ENCODE measurements at places on chromosomes 6 and 20.

DNA sequence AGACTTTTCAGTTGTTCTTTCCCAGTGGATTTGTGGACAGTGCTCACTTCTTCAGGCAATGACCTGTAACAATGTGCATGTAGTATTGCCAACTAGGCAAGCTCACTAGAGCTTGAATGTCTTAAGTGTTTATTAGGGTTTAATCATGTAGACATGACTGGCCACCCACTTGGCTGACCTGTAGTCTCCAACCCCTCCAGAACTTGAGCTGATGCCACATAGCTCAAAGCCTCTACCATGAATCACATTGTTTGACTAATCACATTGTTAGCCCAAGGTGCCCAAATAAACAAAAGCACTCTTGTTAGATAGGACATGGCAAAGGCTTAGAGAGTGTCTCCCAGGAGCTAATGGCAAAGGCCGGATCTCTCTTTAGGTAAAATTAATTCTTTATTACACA is 272.7 kb downstream of the GRIK2 start:
- DNase-seq: no peak

DNA sequence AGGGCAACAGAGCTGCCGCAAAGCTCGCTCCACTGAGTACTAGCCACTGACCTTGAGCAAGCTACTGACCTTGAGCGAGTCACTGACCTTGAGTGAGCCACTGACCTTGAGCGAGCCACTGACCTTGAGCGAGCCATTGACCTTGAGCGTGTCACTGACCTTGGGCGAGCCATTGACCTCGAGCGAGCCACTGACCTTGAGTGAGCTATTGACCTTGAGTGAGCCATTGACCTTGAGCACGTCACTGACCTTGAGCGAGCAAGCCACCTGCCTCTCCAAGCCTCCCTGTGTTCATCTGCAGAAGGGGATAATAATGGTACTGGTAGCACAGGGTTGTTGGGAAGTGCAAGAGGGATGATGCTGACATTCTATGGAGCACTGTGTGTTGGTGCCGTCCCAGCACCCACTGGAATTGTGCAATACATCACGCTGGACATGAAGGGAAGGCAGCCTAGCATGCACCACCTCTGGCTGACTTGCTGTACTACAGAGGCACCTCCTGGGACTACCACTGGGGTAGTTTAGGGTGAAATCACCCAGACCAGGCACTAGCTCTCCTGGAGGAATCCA is 60.2 kb downstream of the CTCFL start:
- DNase-seq: no peak

GRCh38 chr6:152301021-152301764 is 336.0 kb downstream of the SYNE1 start:
- no peak for DNase-seq

- peak; percentile 59 for DNase-seq
Observed at GRCh38 chr6:82419132-82419581, 55.5 kb downstream of the TPBG start.

DNA sequence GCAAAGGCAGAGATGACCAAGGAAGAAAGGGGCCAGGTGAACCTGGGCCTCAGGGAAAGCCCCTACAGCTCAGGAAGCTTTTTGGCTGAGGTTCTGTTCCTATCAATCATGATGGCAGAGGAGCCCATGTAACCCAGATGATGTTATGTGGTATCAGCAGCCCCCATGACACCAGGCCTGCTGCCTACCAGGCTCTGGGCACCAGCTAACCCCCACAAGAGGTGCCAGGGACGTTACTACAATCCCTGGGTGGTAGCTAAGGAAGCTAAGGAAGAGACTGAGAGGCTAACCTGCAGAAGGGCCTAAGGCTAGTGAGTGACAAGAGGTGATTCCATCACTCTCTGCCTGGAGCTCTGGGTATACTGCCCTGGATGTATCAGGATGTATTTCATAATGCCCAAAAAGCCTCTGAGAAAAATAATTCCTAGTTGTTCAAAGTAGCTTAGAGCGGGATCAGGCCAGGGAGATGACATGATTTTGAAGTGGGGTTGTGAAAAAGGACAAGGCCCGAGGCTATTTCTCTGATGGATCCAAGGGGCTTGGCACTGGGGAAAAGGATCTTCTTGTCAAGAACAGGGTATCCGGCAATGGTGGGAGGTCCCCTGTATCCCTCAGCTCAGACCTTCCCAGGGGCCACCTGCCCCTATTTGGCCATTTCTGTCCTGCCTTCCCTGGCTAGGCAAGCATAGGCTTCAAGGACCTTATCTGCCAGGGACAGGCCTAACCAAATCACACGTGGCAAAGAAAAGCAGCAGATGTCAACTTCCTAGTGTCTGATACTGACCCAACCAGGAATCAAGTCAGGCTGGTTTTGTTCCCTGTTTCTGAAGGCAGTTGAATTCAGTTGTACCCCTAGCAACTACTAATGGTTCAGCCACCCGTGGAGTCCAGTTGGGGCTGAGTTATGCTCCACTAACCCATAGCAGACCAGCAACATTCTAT is 41.3 kb downstream of the PANK2 start:
- DNase-seq: no peak

DNA sequence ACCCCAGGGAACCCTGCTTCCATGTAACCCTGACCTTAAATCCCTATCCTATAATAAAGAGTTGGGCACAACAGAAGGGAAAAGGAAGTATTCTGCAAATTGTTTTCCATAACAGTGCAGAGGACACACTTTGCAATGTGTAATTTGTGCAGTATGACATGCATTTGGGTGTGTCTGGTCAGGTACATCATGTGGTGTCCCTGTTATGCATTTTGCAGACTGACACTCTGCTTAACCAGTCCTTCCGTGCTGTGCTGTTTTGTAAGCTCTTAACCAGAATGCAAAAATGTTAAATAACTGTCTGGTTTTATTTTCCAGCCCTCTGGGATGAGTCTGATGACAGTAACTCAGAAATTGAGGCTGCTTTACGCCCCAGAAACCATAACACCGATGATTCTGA is 57.0 kb upstream of the XRN2 start:
- no peak for DNase-seq

DNA sequence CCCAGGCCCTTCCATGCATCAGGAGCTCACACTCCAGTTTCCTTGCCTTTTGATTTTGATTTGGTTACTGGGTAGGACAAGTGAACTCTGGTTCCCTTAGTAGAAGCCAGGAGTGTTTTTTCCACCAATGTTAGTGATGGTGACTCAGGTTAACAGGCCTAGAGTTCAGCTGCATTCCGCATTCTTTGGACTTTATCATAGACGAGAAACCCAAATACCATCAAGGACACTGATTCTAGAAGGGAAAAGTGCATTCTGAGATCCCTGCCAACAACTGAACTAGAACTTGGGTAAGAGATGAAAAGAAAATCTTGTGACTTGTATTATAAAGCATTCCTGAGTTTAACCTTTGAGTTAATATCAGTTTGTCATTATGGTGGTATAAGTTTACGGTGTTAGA is 8.9 kb downstream of the GSS start:
- DNase-seq: no peak

DNA sequence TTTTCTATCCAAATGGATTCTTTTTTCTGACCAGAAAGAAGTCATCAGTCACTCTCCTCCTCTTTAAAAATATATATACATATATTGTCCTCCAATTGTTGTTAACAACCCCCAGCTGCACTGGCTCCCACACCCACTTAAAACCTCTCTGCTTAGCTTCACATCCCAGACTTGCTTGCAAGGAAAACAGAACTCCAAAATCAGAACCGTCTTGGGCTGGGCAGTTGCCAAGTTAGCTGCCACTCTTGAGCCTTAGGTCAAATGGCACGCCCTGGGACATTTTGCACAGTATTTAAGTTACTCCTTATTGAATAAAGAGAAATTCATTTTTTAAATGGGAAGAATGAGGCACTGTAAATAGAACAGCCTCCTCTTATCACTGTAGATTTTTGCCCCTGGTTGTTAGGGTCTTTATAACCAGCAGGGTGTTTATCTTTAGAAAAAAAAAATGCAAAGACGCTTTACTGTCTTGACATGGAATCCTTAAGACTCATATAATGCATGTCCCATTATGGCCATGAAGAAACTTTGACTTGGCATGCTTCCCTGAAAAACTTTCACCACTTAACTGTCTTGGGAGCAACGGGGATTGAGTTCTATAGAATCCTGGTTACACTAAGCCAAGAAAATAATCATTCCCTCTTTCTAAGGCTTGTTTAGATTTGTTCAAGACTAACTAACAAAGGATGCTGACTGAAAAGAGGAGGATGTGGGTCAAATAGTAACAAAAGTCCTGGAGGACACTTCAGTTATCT is 204.5 kb downstream of the ISM1 start:
- no peak for DNase-seq

DNA sequence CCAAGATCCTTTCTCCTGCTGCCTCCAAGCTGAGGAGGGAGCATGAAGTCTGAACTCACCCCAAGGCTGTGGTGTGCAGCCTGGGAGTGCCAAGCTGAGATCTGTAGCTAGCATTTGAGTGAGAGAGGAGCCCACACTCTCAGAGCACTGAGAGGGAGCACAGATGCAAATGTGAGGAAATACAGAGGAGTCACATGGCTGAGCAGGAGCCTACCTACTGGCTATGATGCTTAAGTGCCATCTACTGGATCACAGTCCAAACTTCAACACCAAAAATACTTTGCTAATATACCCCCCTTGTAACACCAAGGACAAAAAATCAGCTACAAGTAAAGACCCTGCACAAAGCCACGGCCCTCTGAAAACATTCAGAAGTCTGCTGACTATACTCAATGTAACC is 94.4 kb upstream of the IMPG1 start:
- DNase-seq: no peak

- DNase-seq: no peak
Observed at GRCh38 chr20:35360033-35360432, 51.7 kb downstream of the UQCC1 start.

DNA sequence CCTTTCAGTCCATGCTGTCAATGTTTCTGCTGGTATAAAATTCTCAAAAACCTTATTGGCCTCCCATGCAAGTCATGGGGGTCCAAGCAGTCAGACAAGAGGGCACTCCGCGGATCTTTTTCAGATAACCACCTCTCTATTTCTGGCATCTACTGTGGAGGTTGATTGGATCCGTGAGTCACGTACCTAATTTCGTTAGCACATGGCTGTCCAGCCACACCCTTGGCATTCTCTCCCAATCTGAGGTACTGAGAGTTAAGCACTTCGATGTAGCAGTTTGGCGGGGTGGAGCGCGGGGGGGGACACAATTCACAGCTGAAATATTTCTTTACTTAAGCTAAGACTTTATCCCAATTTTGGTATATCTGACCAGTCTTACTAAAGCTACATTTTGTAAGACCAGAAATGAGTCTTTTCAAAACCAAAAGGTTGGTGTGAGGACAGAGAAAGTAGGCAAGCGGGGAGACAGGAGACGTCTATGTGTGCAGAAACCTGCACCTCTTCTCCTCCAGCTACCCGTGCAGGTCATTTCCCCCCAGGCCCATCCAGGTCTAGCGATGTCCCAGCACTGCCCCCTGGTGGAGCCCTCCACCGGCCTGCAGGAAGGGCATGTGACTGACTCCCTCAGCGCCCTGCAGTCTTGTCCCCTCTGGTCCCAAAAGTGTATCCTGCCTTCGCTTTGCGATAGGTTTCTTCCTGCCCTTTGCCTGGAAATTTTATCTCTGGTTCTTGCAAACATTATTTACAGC is 113.1 kb downstream of the ADAT2 start:
- peak; percentile 28 for DNase-seq

GRCh38 chr6:166285233-166285632 is 23.0 kb downstream of the PRR18 start:
- no peak for DNase-seq

DNA sequence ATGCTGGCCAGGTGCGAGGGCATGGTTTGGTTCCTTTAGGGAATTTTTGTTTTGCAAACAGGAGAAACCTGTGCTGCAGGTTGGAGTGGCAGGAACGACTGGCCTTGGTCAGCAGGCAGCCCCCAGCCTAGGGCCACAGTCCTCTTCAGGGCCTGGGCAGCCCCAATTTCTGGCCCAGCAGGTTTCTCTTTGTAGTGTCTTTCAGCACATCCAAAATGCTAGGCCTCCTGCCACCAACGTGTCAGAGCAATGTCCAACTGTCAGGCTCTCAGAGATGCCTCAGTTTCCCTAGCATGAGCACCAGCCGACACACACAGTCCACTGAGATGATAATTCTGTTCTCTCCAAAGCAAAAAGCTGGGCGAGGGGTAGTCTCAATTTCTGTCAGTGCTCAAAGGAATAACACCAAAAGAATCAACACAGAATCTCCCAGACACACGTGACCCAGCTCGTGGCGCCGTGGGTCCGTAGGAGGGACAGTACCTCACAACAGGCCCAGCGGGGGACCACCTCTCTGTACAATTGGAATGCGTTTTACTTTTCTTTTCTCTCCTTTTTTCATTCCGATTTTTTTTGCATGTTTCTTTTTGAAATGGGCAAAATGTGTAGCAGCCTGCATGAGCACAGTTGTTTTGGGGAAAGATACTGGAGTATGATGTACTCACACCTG is 125.9 kb downstream of the TAF4 start:
- DNase-seq: no peak

DNA sequence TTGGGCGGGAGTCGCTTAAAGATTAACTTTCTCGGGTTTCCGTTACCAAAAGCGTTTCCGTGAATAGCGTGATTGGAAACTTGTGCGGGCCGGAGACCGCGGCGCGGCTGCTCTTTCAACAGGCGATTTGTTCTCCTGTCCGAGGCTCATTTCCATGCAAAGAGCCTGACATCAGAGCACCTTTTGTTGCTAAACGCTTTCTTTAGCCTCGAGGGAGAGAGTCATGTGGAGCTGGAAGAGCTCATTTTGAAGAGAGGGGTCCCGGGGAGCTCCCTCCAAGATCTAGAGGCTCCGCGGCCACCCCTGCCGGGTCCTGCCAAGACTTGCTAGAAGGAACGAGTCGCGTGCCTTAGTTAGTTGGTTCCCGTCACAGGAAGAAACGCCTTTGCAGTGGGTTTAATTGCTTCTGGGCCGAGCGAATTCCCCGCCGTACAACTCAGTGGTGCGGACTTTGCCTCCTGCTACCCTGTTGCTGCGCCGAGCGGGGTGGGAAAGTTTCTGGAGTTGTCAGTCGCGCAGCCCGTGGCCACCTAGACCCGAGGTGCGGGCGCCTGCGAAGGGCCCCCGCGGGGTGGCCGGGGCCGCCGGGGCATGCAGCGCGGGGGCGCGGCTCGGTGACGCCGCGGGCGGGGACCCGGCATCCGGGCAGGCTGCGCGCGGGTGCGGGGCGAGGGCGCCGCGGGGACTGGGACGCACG is at the start of gene SASH1:
TSS of gene SASH1 (plus strand) at position 489 of the 697 bp plus-strand sequence. CDS start 230 bp downstream, outside the sequence.
- peak; percentile 12 for DNase-seq

- DNase-seq: no peak
Observed at GRCh38 chr6:142550310-142551063, 248.7 kb downstream of the ADGRG6 start.

GRCh38 chr6:26351544-26351953 is 13.4 kb upstream of the BTN3A2 start:
- DNase-seq: no peak

- no peak for DNase-seq
Observed at GRCh38 chr20:33681728-33682353, 4.3 kb downstream of the E2F1 start.

DNA sequence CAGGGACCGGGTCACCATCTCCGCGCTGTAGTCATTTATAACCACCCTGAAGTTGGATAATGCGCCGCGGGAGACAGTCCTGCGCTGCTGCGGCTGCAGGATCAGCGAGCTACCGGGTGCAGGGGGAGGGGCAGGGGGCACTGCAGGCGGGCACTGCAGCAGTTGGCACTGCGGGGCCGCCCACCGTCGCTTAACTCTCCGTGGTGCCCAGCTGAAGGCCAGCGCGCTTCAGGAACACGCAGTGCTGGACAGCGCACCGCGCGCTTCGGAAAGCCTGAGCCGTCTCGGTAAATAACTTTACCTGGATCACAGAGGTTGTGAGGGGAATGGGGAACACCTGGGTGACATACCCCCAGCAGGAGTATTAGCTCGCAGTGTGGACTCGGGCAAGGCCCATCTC is 12.4 kb upstream of the LRFN2 start:
- no peak for DNase-seq

Data from GM06990 (cell line).